Vagina (tissue), 2 donors: ENCODE measurements at places on chromosomes 7 and 10. TPM values are rescaled to one million over a fixed set of nuclear protein-coding genes. Genes with fewer than 3 reads are reported as not detected.
A peak's percentile ranks its signal among the peaks of the same experiment; 100 is the strongest.

- DNase-seq, result no peak
- H3K36me3 ChIP-seq, result no peaks in the 10 kb centered on the region
- H3K27ac ChIP-seq, result no peak overlapping the region
- peaks cover 12% of the 10 kb centered on the region for H3K4me1 ChIP-seq
- no peak overlapping the region for H3K4me3 ChIP-seq
Observed at GRCh38 chr10:61448841-61449600, 4.2 kb downstream of the TMEM26 start.

- no peak overlapping the region for H3K4me3 ChIP-seq
- peak; percentile 89 for DNase-seq
- no peaks in the 10 kb centered on the region for H3K4me1 ChIP-seq
- H3K27me3 ChIP-seq, result no peaks in the 10 kb centered on the region
- H3K36me3 ChIP-seq, result no peaks in the 10 kb centered on the region
- no peak overlapping the region for H3K27ac ChIP-seq
Observed at GRCh38 chr7:45656431-45656830, 82.3 kb downstream of the ADCY1 start.

Gene LHFPL3
- not detected for total RNA-seq

DNA sequence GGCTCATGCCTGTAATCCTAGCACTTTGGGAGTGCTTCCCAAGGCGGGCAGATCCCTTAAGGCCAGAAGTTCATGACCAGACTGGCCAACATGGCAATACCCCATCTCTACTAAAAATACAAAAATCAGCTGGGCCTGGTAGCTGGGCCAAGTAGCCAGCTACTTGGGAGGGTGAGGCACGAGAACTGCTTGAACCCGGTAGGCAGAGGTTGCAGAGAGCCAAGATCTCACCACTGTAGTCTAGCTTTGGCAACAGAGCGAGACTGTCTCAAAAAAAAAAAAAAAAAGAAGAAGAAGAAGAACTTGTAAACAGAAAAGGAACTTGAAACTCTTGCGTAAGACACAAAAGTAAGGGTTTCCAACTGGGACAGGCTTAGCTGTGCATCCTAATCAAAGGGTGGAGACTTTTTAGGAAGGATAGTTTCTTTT lies 5.6 kb upstream of the IFIT2 start:
- DNase-seq, result no peak
- peak overlapping the region; percentile 71 for H3K27ac ChIP-seq
- no peak overlapping the region for H3K4me3 ChIP-seq
- peaks cover 33% of the 10 kb centered on the region for H3K4me1 ChIP-seq

DNA sequence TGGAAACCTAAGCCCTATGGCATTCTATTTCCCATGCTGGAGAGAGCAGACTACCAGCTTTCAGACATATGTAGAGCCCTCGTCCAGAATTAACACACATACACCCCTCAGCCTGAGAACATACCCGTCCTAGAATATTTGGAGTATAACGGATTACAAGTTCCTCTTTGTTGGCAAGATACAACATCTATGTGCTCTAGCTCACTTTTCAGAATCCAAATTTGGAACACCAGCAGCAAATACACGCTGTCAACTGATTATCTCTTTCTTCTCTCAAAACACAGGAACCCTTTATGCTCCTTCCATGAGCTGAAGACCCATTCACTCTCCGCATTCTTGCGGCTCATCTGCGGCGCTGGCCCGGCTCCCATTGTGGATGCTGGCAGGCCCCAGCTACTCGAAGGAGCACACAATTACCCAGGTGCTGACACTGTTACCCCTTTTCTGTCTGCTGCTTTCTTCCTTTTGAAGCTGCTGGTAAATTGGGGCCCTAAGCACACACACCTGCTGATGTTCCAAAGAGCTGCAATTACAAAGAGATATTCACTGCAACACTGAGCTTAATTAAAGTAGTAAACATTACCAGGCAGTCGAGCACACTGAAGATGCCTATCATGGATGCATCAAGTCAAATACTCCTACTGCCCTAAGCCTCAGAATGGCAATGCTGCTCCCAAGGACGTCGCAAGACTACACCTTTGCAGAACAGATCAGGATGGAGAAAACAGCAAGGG lies 70.0 kb downstream of the VOPP1 start:
- no peak overlapping the region for H3K4me3 ChIP-seq
- H3K27ac ChIP-seq, result no peak overlapping the region
- no peak for DNase-seq
- no peaks in the 10 kb centered on the region for H3K27me3 ChIP-seq
- no peaks in the 10 kb centered on the region for H3K36me3 ChIP-seq

GRCh38 chr10:127132451-127132850 lies 63.9 kb downstream of the INSYN2A start:
- no peak for DNase-seq
- no peaks in the 10 kb centered on the region for H3K27me3 ChIP-seq
- H3K4me1 ChIP-seq, result no peaks in the 10 kb centered on the region

Gene AOC1
- total RNA-seq, result not detected
